ENCODE measurements at places on chromosomes 16 and 17.
A peak's percentile ranks its signal among the peaks of the same experiment; 100 is the strongest.

- DNase-seq: no peak
- peaks cover 3% of the 10 kb centered on the region for H3K27me3 ChIP-seq
- H3K4me3 ChIP-seq: no peak overlapping the region
- peak overlapping the region; percentile 1 for H3K27ac ChIP-seq
- H3K4me1 ChIP-seq: peaks cover 24% of the 10 kb centered on the region
Observed at GRCh38 chr17:57082441-57082840, 2.6 kb upstream of the AKAP1 start.

- H3K4me1 ChIP-seq: peaks cover 60% of the 10 kb centered on the region
- no peaks in the 10 kb centered on the region for H3K27me3 ChIP-seq
Observed at GRCh38 chr17:42312285-42313130, 24.2 kb downstream of the STAT5A start.

DNA sequence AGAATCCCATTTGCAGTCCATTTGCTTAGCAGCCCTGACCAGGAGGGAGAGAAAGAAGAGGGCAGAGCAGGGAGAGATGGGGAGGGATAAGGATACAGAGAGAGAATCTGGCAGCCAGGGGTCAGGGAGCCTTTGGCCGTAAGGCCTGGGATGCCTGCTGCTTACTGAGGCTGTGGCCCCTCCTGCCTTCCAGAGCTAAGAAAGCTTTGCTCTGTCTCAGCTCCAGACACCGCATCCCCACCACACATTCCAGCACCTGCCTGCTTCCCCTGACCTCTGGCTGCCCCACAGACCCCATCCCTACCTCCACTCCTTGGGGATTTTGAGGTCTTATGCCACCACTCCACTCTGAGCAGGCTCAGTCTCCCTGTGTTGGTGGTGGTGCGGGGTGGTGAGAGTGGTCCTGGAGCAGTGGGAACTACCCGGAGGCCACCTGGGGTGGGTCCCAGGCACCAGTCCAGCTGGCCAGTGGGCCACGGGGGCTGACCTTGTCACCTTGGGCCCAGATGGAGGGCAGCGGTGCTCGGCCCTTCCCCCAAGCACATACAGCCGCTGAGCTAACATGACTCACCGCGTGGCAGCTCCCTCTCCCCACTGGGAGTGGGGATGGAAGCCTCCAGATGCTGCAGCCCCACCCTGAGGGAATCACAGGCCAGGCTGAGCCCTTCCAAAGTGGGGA is 58.3 kb downstream of the RAI1 start:
- peaks cover 44% of the 10 kb centered on the region for H3K4me1 ChIP-seq
- no peak for DNase-seq
- peaks cover 2% of the 10 kb centered on the region for H3K36me3 ChIP-seq
- H3K4me3 ChIP-seq: no peak overlapping the region
- H3K27me3 ChIP-seq: no peaks in the 10 kb centered on the region
- H3K27ac ChIP-seq: no peak overlapping the region

GRCh38 chr16:53216798-53217197 is 162.0 kb downstream of the CHD9 start:
- H3K4me3 ChIP-seq: no peak overlapping the region
- no peak overlapping the region for H3K27ac ChIP-seq
- DNase-seq: no peak
- H3K4me1 ChIP-seq: no peaks in the 10 kb centered on the region

- peaks cover 23% of the 10 kb centered on the region for H3K4me1 ChIP-seq
- peaks cover 34% of the 10 kb centered on the region for H3K36me3 ChIP-seq
- no peaks in the 10 kb centered on the region for H3K27me3 ChIP-seq
- H3K27ac ChIP-seq: no peak overlapping the region
- no peak for DNase-seq
Observed at GRCh38 chr16:3829631-3830536, 50.6 kb downstream of the CREBBP start.

GRCh38 chr16:3188925-3189825 is 1.2 kb downstream of the OR1F1 start:
- H3K36me3 ChIP-seq: peaks cover 6% of the 10 kb centered on the region
- H3K4me3 ChIP-seq: peak overlapping the region; percentile 68
- peak overlapping the region; percentile 70 for H3K27ac ChIP-seq
- DNase-seq: peak; percentile 63

DNA sequence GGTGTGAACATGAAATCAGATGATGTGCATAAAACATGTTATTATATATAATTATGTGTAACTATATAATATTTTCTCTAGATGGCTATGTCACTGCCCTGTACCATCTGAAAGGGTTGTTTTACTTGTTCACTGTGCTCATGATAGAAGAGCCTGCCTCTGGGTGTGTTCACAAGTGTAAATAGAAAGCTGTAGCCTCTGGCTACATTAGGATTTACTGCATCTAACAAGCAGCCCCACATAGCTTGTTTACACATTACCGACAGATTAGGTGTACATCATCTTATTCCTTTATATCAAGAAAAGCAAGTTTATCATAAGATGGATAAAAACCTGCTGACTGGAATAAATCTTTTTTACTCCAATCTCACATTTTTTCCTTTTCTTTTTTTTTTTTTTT is 46.1 kb downstream of the CHD9 start:
- no peak for DNase-seq
- H3K4me1 ChIP-seq: peaks cover 28% of the 10 kb centered on the region
- no peak overlapping the region for H3K4me3 ChIP-seq
- H3K27ac ChIP-seq: no peak overlapping the region

GRCh38 chr16:79587897-79588296 is 12.6 kb downstream of the MAF start:
- no peaks in the 10 kb centered on the region for H3K36me3 ChIP-seq
- H3K4me3 ChIP-seq: no peak overlapping the region
- peaks cover 38% of the 10 kb centered on the region for H3K27me3 ChIP-seq
- no peak for DNase-seq
- H3K27ac ChIP-seq: no peak overlapping the region
- H3K4me1 ChIP-seq: no peaks in the 10 kb centered on the region

DNA sequence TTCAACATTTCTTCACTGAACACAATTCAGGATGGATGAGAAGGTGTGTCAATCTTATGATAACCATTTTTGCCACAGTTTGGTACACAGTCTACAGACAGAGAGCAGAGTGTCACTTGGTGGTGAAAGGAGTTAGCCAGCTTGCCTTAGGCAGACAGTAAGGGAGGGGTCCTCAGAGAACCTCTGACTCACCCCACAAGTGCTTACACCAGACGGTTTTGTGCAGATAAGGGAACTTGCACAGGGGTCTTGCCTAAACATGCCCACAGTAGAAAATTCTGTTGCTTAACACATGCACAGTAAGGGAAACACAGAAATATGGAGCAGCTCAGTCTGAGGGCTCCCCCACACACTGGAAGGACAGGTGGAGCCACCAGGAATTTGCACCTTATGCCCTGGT is 204.5 kb upstream of the CDH8 start:
- no peak for DNase-seq
- H3K27me3 ChIP-seq: no peaks in the 10 kb centered on the region
- no peaks in the 10 kb centered on the region for H3K4me1 ChIP-seq
- H3K36me3 ChIP-seq: no peaks in the 10 kb centered on the region
- no peak overlapping the region for H3K4me3 ChIP-seq

GRCh38 chr17:82964851-82965341 is 114.5 kb upstream of the METRNL start:
- DNase-seq: no peak
- H3K36me3 ChIP-seq: no peaks in the 10 kb centered on the region
- no peak overlapping the region for H3K27ac ChIP-seq
- peaks cover 7% of the 10 kb centered on the region for H3K4me1 ChIP-seq

Data from activated CD8-positive, alpha-beta T cell treated with anti-CD3 and anti-CD28 coated beads, Interleukin-2, amount 10 ng/mL, durations not matched to agents 7 days and 5 days (primary cell).